NCI-H524 treated with DMSO at 0.1 percent for 48 hours (cell line): ENCODE measurements at places on chromosomes 5 and 9.
A peak's percentile ranks its signal among the peaks of the same experiment; 100 is the strongest.

GRCh38 chr9:76221423-76221822 is 172.8 kb downstream of the RFK start:
- no peak for DNase-seq

DNA sequence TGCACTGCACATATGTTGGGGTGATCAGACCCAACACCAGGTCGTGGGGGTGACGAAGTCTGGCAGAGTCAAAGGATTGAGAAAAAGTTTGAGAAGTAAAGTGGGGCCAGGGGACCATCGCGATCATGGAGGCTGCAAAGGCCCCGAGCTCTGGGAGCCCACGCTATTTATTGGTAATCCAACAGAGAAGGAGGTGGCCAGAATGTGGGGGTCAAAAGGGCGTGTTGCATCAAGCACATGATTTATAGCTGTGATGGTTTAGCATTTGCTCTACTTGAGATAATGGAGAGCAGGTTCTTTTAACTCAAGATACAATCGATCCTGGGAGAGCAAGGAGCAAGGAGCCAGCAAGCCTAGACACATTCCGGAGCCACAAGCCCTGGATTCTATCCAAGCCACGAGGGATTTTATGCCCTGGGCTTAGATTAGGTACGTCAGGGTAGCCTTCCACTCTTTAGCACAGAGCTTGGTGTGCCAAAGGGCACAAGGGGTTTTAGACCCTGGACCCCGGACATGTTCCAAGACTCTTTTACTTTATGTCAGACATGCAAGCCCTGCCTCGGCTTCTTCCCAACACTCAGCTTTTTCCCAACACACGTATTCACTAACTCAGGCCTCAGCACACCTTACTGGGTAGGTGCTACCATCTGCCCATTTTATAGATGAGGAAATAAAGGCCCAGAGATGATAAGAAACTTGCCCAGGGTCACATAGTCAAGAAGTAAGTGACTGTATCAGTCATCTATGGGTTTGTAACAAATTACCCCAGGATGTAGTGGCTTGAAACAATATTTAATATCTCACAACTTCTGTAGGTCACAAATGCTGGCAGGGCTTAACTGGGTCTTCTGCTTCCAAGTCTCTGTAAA is 39.5 kb downstream of the NSUN2 start:
- DNase-seq: no peak

GRCh38 chr5:14406554-14406849 is 175.1 kb upstream of the OTULINL start:
- DNase-seq: no peak

DNA sequence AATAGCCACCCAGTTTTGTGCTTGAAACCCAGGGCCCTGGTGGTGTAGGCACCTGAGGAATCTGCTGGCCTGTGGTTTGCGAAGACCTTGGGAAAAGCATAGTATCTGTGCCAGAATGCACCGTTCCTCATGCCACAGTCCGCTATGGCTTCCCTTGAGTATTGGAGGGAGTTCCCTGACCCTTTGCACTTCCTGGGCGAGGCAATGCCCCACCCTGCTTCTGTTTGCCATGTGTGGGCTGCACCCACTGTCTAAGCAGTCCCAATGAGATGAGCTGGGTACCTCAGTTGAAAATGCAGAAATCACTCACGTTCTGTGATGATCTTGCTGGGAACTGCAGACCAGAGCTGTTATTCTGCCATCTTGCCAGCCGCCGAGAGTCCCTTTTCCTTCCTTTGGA is 483.5 kb downstream of the AGTPBP1 start:
- DNase-seq: no peak

- DNase-seq: no peak
Measured at GRCh38 chr9:111851553-111851952, 45.1 kb upstream of the UGCG start.

- no peak for DNase-seq
Measured at GRCh38 chr5:170785416-170785815, 1.9 kb downstream of the GABRP start.

DNA sequence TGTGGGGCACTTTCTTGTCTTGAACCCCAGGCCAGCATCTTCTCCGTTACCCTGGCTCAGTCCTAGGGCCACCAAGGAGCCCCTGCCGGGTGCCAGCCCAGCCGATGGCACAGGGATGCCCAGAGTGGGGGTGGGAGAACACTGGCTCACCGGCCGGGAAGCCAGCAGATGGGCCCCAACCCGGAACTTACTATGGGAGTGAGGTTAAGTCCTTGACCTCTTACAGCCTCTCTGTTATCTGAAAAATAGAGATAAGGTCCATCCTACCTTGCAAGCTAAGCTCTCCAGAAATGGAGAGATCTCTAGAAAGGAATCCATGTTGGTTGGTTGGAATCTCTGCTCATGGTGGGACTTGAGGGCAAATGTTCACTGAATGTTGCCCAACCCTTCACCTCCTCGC is 20.8 kb downstream of the SH3PXD2B start:
- no peak for DNase-seq

GRCh38 chr5:122436615-122437014 is 124.6 kb downstream of the SNCAIP start:
- DNase-seq: no peak

- no peak for DNase-seq
Measured at GRCh38 chr9:114220061-114220541, 64.8 kb downstream of the COL27A1 start.

DNA sequence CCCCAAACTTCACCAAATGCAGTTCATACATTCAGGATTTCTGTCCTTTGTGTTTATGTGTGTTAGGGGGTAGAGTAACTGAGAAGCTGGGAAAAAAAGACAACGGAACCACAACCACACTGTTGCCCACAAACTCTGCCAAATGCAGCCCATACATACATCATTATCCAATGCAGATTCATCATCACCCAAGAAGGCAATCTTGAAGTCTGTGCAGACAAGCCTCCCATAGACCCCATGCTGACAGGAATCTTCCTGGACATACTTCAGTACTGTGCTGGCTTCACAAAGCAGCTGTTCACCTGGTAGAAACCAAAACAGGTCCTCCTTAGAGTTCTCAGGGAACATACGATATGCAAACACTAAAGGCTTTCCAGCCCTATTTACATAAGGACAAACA is 38.9 kb downstream of the MTMR12 start:
- no peak for DNase-seq

DNA sequence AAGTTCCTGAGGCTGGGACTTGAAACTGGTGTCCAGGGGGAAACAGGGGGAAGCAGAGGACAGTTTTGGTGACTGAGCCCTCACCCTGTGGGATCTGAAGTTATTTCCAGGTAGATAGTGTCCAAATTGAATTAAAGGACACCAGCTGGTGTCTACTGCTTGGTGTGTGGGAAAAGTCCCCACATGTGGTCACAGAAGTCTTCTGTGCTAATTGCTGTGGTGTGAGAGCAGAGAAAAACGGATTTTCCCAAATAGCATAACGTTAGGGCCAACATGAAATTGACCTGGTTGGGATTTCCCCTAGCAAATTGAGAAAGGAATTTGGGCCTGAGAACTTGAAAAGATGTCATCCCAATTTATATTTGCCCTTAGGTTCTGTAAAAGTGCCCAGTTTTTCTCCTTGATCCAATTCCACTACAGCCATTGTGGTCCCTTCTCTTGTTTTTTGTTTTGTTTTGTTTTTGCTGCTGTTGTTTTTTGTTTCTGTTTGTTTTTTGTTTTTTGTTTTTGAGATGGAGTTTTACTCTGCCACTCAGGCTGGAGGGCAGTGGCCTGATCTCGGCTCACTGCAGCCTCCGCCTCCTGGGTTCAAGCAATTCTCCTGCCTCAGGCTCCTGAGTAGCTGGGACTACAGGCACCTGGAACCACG is 5.6 kb upstream of the STARD4 start:
- DNase-seq: no peak

DNA sequence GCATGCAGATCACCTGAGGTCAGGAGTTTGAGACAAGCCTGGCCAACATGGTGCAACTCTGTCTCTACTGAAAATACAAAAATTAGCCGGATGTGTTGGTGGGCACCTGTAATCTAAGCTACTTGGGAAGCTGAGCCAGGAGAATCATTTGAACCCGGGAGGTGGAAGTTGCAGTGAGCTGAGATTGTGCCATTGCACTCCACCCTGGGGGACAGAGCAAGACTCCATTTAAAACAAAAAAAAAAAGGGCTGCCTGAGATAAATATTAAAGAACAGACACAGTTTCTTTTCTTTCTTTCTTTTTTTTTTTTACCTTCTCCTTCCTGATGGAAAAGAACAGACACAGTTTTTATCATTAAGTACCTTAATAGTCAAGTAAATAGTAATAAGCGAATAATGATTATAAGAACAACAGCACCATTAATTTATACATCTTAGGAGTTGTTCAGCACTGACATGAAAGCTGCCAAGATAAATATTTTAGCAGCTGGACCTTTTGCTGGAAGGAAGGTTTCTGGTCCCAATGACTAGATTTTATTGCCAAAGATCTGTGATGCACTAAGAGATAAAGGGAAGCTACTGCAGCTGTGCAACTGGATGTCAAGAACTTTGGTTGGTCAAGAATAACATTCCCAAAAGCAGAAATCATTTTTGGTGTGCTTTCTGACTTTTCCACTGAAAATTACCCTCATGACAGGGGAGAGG is 7.0 kb downstream of the CENPP start:
- no peak for DNase-seq

DNA sequence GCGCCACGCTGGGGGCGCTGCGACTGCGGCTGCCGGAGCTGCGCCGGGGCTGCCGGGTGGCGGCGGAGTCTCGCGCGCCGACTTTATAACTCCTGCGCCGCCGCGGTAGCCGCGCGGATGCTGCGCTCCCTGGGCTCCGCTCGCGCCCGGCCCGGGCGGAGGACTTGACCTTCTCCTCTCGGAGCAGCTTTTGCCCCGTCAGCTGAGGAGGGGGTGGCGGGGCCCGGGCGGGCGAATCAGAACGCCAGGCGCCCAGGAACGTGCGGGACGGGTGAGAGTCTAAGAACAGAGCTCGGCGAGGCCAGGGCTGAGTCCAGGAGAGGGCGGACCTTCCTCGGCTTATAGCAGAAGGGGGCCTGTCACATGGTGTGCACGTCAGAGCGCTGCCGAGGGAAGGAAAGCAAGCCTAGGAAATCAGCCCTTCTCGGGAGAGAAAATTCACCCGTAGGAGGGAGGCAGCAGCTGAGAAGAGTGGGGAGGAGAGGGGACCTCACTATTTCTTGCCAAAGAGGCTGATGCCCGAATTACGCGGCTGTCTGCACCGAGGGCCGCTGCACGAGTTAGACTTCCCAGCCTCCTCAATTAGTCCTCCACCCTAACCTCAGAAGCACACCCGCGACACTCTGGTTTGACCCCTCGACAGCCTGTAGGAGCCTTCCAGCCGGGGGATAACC is at the start of gene FOXD1:
Gene FOXD1 (minus strand): TSS at position 315 of the 674 bp plus-strand sequence. CDS start 415 bp downstream, outside the sequence.
- peak; percentile 35 for DNase-seq

DNA sequence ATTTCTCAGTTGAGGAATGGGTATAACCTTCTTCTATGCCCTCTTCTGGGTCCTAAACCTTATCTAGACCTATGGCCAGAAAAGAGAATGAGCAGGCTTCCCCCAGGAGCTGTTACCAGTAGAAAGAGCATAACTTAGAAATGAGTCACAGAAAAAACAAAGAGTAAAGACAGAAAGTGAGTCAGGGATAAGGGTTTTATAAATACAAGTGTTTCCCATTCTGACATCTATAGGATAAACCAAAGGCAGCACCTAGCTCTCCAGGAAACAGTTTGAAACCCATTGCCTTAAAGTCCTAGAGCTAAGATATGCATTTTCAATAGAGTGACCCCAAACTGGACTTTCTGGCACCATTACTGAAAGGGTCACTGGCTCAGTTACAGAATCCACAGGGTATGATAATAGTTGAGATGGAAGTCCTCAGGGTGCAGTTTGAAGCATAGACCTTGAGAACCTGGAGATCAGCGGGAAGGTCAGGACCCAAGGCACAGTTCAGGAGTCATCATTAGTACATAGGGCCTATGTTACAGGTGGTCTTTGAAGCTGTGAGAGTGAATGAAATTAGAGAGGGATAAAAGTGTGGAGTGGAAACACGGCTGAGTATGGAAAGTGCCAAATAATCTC is 42.7 kb upstream of the LIFR start:
- no peak for DNase-seq

GRCh38 chr9:123316053-123316718 is 39.8 kb upstream of the CRB2 start:
- DNase-seq: no peak
